ENCODE measurements at places on chromosomes 3 and 15. TPM values are rescaled to one million over a fixed set of nuclear protein-coding genes. Genes with fewer than 3 reads are reported as not detected.

Gene SLC24A5
- not detected for polyA plus RNA-seq

Gene MASP1
- not detected for polyA plus RNA-seq

DNA sequence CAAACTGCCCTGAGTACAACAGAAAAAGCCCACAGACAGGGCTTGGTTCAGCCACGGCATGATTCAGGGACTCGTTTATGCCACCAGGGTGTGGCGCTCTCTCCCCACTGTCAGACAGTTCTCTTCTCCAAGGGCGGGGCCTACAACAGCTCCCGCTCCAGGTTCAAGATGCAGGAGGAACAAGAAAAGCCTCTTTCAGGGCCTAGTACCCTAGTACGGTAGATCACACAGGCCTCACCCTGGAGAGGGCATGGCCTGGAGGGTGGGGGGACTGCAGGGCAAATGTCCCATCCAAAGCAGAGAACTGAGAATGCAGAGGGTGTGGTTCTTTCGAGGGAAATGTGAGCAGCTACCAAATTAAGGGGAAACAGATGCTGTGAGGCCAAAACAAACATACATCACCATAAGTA is 12.0 kb downstream of the MESD start:
- DNase-seq: no peak

- no peak for DNase-seq
These were observed 8.2 kb downstream of the TMOD2 start for GRCh38 chr15:51759557-51760070.

- no peak for DNase-seq
These were observed 14.7 kb upstream of the SYN2 start for GRCh38 chr3:11989383-11990038.

- no peak for DNase-seq
These were observed 7.2 kb downstream of the ACAN start for GRCh38 chr15:88810446-88810845.
